ENCODE measurements at places on chromosomes 2 and 18.

DNA sequence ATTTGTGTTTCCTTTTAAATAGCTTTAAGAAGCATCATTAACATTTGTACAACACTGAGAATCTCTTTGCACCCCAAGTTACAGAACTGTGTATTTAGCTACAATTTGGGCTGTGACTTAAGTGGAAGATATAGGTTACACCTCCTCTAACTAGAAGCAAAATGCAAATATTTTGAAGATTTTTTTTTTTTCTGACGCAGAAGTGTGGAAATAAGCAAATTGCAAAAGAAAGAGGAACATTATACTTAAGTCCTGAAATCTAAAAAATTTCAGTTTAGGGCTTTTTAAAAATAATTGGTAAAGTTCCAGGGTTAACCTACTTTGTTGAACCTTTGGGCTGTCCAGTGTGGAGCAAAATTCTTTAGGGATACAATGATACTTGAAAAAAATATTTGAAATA lies 41.4 kb upstream of the RBMS1 start:
- DNase-seq = no peak

DNA sequence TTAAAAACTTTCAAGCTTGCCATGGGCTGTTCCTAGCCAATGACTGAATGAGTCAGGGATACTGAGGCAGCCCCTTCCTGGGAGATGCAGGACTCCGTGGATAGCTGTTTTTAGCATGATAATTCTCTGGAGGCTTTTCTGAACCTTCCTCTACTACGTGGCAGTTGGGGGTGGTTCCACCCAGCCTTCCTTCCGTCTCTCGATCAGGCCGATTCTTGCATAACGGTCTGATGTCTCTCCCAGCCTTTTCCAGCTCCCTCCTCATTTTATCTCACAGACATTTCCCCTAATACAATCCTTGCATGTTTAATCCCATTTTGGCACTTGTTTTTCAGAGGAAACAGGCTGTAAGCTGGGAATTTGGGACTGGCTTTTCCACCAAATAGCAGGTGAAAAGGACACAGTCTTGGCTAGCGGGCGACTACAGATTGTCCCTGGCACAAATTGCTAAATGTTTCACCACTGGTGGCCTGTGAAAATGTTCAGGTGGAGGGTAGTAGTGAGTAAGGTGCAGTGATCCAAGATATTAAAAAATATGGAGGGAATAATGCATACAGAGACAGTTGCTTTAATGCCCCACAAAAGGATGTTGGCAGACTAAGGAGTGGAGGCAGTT lies 21.0 kb upstream of the CTLA4 start:
- DNase-seq = no peak

DNA sequence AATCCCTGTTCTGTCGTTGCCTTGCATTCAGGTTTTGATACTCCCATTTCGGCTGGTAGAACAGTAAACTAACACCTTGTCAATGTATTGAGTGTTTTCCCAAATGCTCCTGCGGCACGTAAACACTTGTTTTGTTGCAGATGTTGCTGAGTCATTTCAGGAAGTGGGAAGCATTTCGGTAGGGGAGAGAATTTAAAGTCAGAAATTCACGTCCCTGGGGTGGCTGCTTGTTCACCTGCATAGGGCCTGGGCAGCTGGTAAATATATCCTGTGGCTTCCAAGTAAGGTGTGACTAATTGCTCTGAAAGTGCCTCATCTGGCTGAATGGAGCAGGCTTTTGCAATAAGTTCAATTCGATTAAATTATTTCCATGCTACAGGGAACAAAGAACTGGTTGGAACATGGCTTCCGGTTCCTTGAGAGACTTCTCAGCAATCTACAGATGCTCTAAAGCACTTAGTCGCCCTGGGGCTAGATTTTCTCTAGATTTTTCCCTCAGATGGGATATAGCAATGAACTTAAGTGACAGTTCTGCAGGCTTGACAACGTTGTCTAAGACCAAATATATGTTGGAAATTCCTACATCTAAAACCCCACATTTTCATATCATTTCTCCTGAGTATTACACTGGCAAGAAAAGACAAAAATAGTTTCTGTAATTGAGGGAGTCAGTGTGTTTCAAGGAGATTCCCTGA lies 5.2 kb downstream of the GALR1 start:
- no peak for DNase-seq

DNA sequence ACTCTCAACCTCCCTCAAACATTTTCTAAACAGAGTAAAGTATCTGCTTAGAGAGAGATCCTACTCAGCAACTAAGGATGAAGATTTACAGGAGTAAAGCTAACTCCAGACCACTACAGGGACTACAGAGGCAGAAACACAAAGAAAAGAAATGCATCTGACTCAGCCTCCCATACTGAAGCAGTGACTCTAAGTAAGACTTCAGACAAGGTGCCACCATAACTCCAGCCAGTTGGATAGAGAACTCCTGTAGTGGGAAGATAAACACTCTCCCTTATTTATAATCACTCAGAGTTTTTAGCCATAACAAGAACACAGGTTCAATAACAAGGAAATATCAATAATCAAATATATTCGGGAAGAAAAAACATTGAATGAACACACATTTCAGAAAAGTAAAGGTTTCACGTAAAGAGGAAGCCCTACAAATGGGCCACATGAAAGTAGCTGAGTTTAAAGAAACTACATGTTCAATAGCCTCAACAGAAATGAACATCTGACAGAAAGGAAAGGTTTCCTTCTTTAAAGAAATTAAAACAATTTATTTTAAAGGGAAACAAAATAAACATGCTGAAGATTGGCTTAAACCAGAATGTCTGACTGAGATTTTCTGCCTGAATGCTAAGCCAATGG lies 519.9 kb downstream of the KCNJ3 start:
- no peak for DNase-seq

GRCh38 chr2:126154256-126154785 lies 501.6 kb upstream of the GYPC start:
- no peak for DNase-seq

- DNase-seq = no peak
Measured at GRCh38 chr2:236662231-236663185, 92.9 kb downstream of the ACKR3 start.

DNA sequence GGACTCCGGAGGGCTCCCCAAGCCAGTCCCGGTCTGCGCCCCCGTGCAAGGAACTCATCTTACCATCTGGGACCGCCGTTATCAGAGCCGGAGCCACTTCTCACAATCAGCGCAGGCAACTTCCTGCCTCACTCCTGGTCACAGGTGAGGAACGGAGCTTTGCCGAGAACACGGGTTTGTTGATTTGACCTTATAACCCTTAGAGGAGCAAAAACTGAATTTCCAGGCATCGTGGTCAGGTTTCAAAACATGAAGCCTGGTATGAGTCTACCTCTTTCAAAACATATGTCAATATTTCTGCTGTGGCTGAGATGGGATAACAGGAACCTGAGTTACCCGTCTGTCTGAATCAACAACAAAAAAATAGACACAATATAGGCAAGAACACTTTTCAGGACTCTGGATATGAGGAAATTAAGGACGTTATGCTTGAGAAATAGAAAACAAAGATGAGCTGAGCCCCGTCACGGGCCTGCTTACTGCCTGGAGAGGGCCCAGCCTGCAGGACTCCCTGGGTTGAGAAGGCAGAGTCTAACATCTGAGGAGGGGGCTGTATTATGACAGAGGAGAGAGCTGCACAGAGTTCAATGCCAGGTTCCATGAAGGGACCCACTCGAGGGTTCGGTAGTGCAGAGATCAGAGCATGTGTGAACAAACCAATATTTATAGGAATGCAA lies 148.7 kb downstream of the NDUFA10 start:
- DNase-seq = no peak

DNA sequence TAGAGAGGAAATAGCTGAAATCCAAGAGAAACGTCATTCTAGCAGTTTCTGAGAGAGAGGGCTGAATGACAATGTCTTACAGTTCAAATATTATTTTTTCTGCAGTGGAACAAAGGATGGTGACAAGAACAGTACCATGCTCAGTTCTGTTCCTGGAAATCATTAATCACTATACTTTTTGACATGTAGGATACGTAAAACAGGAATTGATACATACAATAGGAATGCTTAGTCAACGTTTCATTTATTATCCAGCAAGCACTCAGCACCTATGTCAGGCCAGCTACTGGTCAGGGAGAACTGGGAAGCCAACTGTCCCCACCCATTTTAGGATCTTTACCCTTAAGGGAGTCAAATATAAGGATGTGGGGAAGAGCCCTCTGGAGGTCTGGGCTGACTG lies 114.7 kb downstream of the DHRS9 start:
- DNase-seq = no peak

GRCh38 chr2:205868773-205869333 lies 186.6 kb downstream of the NRP2 start:
- DNase-seq = no peak
